ENCODE measurements at places on chromosomes 2 and 18. TPM values are rescaled to one million over a fixed set of nuclear protein-coding genes. Genes with fewer than 3 reads are reported as not detected.
A peak's percentile ranks its signal among the peaks of the same experiment; 100 is the strongest.

GRCh38 chr2:19496646-19497045 is 138.2 kb upstream of the OSR1 start:
- DNase-seq: no peak
- no peak overlapping the region for H3K27ac ChIP-seq
- no peak overlapping the region for H3K4me3 ChIP-seq
- no peaks in the 10 kb centered on the region for H3K4me1 ChIP-seq
- H3K36me3 ChIP-seq: no peaks in the 10 kb centered on the region

- H3K4me1 ChIP-seq: peaks cover under 1% of the 10 kb centered on the region
- DNase-seq: no peak
- H3K36me3 ChIP-seq: no peaks in the 10 kb centered on the region
These were observed 10.5 kb upstream of the ZNF513 start for GRCh38 chr2:27390822-27391679.

DNA sequence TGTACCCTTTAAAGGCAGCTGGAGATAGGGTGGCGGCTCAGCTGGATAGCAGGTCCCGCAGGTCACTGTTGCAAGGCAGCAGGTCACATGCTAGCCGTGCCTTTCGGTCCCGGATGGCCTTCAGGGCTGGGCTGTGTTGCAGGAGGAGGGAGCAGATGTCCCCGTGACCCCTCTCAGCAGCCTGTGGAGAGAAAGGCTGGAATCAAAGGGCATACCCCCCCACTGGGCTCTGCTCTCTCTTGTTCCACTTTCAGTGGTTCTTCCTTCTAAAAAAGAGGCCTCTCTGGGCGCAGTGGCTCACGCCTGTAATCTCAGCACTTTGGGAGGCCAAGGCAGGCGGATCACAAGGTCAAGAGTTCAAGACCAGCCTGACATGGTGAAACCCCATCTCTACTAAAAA is 4.4 kb upstream of the ANKRD23 start:
- peak overlapping the region; percentile 3 for H3K27ac ChIP-seq
- H3K27me3 ChIP-seq: no peaks in the 10 kb centered on the region
- DNase-seq: no peak
- no peak overlapping the region for H3K4me3 ChIP-seq
- H3K4me1 ChIP-seq: no peaks in the 10 kb centered on the region
- peaks cover 70% of the 10 kb centered on the region for H3K36me3 ChIP-seq

- no peak overlapping the region for H3K4me3 ChIP-seq
- no peaks in the 10 kb centered on the region for H3K27me3 ChIP-seq
- H3K4me1 ChIP-seq: peaks cover 61% of the 10 kb centered on the region
These were observed 69.8 kb downstream of the BCL2 start for GRCh38 chr18:63249771-63250170.

DNA sequence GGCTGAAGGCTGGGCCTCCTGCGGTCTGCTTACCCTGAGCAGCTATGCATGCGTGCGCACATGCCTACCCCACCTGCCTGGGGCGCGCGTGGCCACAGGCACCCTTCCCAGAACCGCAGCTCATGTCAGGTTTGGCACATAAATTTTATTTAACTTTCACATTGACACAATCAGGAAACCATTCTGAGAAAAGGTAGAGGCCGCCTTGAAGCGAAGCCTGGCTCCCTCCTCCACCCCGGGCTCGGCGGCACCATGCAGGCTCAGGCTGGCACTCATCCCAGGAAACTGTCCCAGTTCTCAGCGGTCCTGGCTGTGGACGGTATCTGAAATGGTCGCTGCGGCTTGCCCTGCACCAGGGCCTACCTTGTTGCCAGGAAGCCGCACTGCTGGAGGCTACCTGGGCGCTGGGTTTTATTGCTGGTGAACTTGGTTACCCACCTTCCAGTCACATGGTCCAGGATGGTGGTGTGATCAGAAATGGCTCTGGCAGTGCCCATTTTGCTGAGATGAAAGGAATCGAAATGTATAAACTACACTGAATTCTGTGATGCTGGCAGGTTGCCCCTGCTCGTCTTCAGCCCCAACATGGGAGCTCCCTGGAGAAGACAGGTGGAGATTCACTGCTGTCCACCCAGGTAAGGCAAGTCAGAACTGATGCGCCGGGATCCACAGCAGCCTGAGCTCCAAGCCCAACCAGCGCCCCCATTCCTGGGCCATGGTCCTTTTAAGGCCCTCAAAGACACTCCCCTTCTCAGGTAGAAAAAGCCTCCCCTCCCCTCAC is 25.5 kb downstream of the CHST10 start:
- H3K4me1 ChIP-seq: no peaks in the 10 kb centered on the region
- peaks cover 6% of the 10 kb centered on the region for H3K36me3 ChIP-seq
- H3K27me3 ChIP-seq: no peaks in the 10 kb centered on the region
- no peak overlapping the region for H3K27ac ChIP-seq
- H3K4me3 ChIP-seq: no peak overlapping the region

- H3K36me3 ChIP-seq: no peaks in the 10 kb centered on the region
- DNase-seq: no peak
- no peaks in the 10 kb centered on the region for H3K27me3 ChIP-seq
- no peak overlapping the region for H3K27ac ChIP-seq
- peak overlapping the region; percentile 31 for H3K4me3 ChIP-seq
- peaks cover 44% of the 10 kb centered on the region for H3K4me1 ChIP-seq
These were observed 9.4 kb upstream of the AGFG1 start for GRCh38 chr2:227462462-227462951.

GRCh38 chr18:13464432-13465123 is 246.0 kb downstream of the LDLRAD4 start:
- no peaks in the 10 kb centered on the region for H3K36me3 ChIP-seq
- H3K27ac ChIP-seq: peak overlapping the region; percentile 79
- H3K4me1 ChIP-seq: peaks cover 43% of the 10 kb centered on the region
- DNase-seq: peak; percentile 92

GRCh38 chr18:73246763-73247162 is 379.0 kb upstream of the NETO1 start:
- H3K4me1 ChIP-seq: no peaks in the 10 kb centered on the region
- H3K36me3 ChIP-seq: no peaks in the 10 kb centered on the region
- H3K27ac ChIP-seq: no peak overlapping the region
- H3K27me3 ChIP-seq: no peaks in the 10 kb centered on the region

DNA sequence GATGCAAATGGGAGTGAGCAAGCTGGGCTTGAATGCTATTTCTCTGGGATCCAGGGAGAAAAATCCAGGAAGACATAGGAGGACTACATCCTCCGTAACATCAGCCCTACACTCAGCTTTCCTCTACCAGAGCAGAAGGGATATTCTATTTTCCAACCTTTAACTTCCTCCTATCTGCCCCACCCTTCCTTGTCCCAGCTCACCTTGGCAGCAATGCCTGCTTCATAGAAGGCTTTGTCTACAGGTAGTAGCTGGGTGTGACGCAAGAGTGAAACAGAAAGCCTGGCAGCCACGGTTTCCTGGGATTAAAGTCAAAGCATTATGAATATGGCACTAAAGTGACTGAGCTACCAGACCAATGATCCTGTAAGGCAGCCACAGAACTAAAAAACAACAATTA is 3.9 kb downstream of the KRTCAP3 start:
- H3K36me3 ChIP-seq: peaks cover 51% of the 10 kb centered on the region
- DNase-seq: no peak
- H3K4me3 ChIP-seq: no peak overlapping the region
- H3K27me3 ChIP-seq: no peaks in the 10 kb centered on the region
- no peak overlapping the region for H3K27ac ChIP-seq

DNA sequence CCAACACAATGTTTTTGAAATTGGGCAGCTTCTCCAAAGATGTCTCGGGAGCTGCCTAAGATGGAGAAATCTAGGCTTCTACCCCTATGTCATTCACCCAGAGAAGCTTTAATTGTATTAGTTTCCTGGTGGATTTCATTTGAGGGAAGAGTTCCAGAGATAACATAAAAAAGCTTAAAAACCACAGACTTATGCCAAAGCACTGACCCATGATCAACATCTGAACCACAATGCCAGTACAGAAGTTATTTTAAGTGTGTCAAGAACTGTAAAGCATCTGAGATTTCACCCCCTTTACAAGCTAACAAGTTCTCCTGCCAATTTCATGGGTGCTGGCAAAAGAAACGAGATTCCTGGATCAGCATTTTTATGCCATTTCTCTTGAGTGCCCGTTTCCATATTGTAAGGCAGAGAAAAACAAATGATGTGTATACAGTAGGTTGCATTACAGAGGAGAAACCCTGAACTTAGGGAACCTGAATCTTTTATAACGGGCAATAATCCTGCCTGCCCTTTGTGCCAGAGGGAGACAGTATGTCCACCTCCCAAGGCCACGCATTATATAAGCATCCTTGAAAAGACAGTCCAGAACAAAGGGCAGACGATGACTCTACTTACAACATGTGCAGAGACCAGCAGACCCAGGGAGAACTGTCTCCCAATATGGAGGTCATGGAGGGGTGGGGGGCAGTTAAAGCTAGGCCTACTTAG is 44.1 kb downstream of the MREG start:
- no peaks in the 10 kb centered on the region for H3K27me3 ChIP-seq
- peaks cover 23% of the 10 kb centered on the region for H3K36me3 ChIP-seq
- no peaks in the 10 kb centered on the region for H3K4me1 ChIP-seq
- DNase-seq: no peak

The ACADL gene
- not detected for total RNA-seq

The METAP1D gene
- total RNA-seq: 11.9 TPM

DNA sequence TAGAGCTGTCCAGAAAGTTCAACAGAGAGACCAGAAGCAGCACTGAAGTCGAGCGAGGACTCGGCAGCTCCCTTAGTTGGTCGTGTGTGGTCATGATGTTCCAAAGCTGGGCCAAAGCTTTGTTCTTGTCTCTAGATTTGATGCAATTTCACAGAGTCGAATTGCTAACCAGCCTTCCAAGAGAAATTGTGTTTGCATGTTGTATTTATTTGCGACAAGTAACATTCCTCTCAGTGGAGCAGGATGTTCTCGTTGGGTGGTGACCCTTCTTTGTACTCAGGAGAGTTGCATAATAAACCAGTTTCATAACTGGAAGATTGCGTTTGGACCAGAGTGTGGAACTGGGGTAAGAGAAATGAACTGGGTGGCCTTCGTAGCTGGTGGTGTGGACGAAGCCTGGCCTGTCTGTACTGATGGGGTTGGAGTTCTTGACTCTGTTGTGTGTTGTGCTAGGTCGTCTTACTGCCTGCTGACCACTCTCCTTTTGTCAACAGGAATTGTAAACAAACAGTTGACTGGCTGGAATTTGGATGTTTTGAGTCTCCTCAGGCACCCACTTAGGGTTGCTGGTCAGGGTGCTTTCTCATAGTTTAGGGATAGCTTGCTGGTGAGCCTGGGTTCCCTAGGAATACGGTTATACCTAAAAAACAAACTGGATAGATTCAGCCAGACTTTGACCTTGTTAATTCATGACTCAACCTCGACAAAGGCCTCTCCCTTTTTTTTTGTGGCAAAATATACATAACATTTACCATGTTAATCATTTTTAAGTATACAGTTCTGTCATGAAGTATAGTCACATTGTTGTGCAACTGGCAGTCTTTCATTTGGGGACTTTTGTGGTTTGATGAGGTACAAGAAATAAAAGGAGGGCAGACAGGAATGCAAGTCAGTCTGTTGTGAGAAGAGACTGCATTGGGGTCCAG is 28.9 kb upstream of the TOGARAM2 start:
- H3K4me3 ChIP-seq: no peak overlapping the region
- H3K4me1 ChIP-seq: peaks cover 34% of the 10 kb centered on the region
- H3K27ac ChIP-seq: no peak overlapping the region
- H3K27me3 ChIP-seq: no peaks in the 10 kb centered on the region

DNA sequence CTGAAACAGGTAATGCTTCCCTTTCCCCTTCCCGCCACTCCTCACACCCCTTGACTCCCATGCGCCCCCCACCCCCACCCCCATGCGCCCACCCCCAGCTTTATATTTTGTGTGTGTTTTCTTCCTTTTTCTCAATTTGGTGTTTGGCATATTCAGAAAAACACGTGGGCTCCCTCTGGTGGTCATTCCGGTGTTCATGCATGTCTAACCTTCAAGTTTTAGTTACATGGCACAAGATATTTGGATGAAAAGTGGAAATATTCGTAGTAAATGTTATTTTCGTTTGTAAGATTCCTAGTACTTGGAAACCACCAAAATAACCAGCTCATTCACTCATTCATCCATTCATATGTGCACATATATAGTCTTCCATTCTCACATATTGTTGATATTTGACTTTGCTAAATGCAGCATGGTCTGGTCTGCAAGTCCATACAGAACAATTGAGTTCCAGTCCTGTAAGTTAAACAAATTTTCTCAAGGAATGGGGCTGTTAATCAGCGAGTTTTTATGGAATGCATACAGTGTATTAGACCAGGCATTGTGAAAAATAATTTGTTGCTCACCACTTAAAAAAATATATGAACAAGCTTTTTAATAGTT is 143.6 kb upstream of the MAP3K20 start:
- no peak overlapping the region for H3K27ac ChIP-seq
- no peak for DNase-seq
- no peaks in the 10 kb centered on the region for H3K36me3 ChIP-seq
- no peaks in the 10 kb centered on the region for H3K27me3 ChIP-seq

GRCh38 chr2:114472246-114472645 is 29.8 kb downstream of the DPP10 start:
- no peaks in the 10 kb centered on the region for H3K36me3 ChIP-seq
- no peak for DNase-seq
- H3K4me3 ChIP-seq: no peak overlapping the region
- H3K4me1 ChIP-seq: no peaks in the 10 kb centered on the region
- H3K27me3 ChIP-seq: no peaks in the 10 kb centered on the region

GRCh38 chr2:27782701-27783100 is 11.2 kb downstream of the MRPL33 start:
- no peaks in the 10 kb centered on the region for H3K4me1 ChIP-seq
- no peak for DNase-seq
- peaks cover 7% of the 10 kb centered on the region for H3K36me3 ChIP-seq
- no peak overlapping the region for H3K27ac ChIP-seq
- H3K4me3 ChIP-seq: no peak overlapping the region

- H3K27me3 ChIP-seq: no peaks in the 10 kb centered on the region
- H3K27ac ChIP-seq: no peak overlapping the region
- H3K36me3 ChIP-seq: no peaks in the 10 kb centered on the region
- H3K4me3 ChIP-seq: no peak overlapping the region
These were observed 56.1 kb downstream of the LHCGR start for GRCh38 chr2:48699348-48699930.

DNA sequence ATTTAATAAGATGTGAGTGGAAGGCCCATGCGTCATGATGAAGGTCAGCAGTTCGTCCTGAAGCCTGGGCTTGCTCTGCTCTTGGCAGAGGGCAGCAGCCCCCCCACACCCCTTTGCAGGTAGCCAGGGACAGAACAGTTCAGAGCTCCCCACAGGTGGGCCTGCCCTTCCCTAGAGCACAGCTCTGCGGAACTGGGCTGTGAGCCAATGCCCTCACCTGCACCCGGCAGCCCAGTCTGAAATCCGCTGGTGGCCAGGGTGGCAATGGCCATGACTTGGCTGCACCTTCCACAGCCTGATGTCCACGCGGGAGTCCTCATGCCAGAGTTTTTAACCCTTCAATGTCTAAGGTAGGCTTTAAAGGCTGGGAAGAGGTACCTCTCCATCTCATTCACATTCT is 136.7 kb downstream of the ACKR3 start:
- no peaks in the 10 kb centered on the region for H3K4me1 ChIP-seq
- DNase-seq: peak; percentile 56
- H3K27me3 ChIP-seq: no peaks in the 10 kb centered on the region
- H3K4me3 ChIP-seq: no peak overlapping the region

The GALR1 gene
- total RNA-seq: not detected

The ANKRD30BL gene
- not detected for total RNA-seq
